Hypothalamus (tissue), 51 donors: ENCODE measurements at places on chromosomes 6 and 20.

DNA sequence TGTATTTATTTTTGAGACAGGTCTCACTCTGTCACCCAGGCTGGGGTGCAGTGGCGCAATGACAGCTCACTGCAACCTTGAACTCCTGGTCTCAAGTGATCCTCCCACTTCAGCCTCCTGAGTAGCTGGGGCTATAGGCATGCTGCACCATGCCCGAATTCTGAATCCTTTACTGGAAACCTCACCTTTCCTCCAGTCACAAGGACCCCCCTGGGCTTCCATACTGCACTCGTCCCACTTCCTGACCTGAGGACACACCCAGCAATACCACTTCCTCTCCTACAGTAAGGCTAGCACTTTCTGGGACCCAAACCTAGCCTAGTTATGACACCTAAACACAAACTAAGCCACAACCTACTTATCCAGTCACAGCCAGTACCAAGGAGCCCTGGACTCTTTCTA is 68.2 kb downstream of the FAM217A start:
- DNase-seq = no peak

DNA sequence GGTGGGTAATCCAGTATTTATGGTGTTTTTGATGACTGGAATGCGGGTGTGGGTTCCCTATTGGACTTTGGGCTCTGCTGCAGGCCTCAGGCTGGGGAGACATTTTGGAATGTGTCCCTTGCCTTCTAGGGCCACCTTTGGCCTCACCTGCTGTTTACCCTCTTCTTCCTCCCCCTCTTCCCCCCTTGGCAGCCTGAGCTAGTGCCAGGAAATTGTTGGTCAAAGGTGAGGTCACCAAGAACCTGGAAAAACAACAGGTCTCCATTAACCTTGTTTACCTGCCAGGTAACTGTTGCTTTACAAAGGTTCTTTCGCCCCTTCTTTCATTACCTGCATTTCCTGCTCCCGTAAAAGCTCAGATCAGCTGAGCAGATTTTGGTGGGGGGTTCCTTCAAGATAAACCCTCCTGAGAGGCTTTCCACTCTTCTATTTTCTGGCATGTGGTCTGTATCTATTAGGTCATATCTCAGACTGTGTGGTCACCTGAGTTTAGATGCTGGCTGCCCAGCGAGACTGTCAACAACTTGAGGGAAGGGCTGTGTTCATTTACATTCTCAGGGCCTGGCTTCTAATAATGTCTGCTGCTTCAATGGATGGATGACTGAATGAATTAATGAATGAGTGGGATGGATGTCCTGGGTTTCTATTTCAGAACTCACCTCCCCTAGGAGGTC is 34.7 kb downstream of the VEGFA start:
- no peak for DNase-seq

DNA sequence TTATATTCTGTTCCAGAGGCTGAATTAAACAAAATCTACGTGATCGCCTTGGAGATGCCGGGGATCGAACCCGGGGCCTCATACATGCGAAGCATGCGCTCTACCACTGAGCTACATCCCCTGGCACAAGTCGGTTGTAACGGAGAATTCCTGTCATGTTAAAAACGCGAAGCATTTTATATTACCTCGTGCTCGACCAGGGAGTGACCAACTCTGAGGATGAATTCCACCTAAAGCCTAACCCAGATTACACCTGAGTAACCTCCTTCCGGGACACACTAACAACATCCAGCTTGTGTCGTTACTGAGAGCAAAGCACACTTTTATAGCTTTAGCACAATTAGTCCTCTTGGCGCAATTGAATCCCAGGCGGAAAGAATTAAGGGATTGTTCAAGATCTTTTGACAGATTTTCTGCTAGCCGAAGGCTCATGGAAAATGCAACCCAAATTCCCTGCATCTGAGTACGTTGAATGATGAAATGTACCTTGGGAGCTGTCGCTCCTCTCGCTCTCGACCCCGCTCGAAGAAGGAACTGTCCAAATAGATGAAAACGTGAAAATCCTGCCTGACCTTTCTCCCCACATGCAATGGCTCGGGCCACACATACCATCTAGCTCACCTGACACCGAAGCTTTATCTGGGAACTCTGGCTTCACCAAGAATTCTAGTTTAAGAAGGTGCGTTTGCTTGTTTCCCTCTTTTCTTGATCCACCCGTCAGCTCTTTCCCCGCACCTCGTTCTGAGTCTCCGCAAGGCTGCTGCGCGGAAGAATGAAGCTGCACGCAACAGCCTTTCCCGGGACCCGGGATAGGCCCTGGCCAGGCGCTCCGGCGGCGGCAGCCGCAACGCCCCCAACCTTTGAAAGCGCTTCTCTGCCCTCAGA is 148.3 kb downstream of the GPX5 start:
- no peak for DNase-seq

- DNase-seq = no peak
Measured at GRCh38 chr6:80174900-80175572, 68.6 kb downstream of the BCKDHB start.

GRCh38 chr20:63703471-63703975 is 4.3 kb downstream of the ARFRP1 start:
- no peak for DNase-seq

DNA sequence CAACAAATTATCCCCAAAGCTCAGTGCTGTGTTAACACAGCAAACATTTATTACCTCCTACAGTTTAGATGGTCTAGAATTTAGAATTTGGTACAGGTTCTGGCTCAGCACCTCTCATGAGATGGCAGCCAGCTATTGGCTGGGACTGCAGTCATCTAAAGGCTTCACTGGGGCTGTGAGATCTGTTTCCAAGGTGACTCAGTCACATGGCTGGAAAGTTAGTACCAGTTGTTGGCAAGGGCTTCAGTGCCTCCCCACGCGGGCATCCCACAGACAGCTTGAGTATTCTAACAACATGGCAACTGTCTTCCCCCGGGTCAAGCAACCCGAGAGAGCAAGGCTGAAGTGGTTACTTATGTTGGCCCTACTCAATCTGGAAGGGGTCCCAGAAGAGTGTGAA is 44.8 kb upstream of the F13A1 start:
- no peak for DNase-seq

GRCh38 chr20:63364801-63365585 is 3.8 kb upstream of the CHRNA4 start:
- no peak for DNase-seq
